ENCODE measurements at places on chromosomes 3 and 15. TPM values are rescaled to one million over a fixed set of nuclear protein-coding genes. Genes with fewer than 3 reads are reported as not detected.
A peak's percentile ranks its signal among the peaks of the same experiment; 100 is the strongest.

Gene CPLX3
- total RNA-seq = not detected

Gene CHST13
- total RNA-seq = not detected

Gene CFAP20DC
- 0.83 TPM for total RNA-seq

Gene FSD2
- not detected for total RNA-seq

Gene PPP1R14D
- total RNA-seq = not detected

Gene EFHB
- 0.90 TPM for total RNA-seq

Gene CELF6
- 5.3 TPM for total RNA-seq

Gene DCLK3
- total RNA-seq = not detected

Gene CCDC13
- 2.5 TPM for total RNA-seq

Gene ATP2C1
- 59.2 TPM for total RNA-seq

- no peak overlapping the region for H3K4me3 ChIP-seq
- DNase-seq = no peak
- no peak overlapping the region for H3K27ac ChIP-seq
Observed at GRCh38 chr15:78083687-78084448, 6.4 kb upstream of the TBC1D2B start.

- no peak overlapping the region for H3K4me3 ChIP-seq
- no peaks in the 10 kb centered on the region for H3K36me3 ChIP-seq
- no peak overlapping the region for H3K27ac ChIP-seq
- no peaks in the 10 kb centered on the region for H3K27me3 ChIP-seq
- H3K4me1 ChIP-seq = no peaks in the 10 kb centered on the region
Observed at GRCh38 chr15:79403501-79403900, 28.6 kb upstream of the MINAR1 start.

GRCh38 chr3:181660337-181660736, 51.4 kb upstream of the SOX2 start:
- no peaks in the 10 kb centered on the region for H3K27me3 ChIP-seq
- H3K36me3 ChIP-seq = no peaks in the 10 kb centered on the region
- H3K4me1 ChIP-seq = no peaks in the 10 kb centered on the region
- H3K27ac ChIP-seq = no peak overlapping the region
- H3K4me3 ChIP-seq = no peak overlapping the region

- H3K4me1 ChIP-seq = peaks cover 11% of the 10 kb centered on the region
- no peak overlapping the region for H3K27ac ChIP-seq
- peaks cover 14% of the 10 kb centered on the region for H3K27me3 ChIP-seq
- DNase-seq = no peak
Observed at GRCh38 chr3:158569794-158570193, 1.2 kb upstream of the MLF1 start.

- no peaks in the 10 kb centered on the region for H3K36me3 ChIP-seq
- no peak overlapping the region for H3K27ac ChIP-seq
- H3K4me1 ChIP-seq = no peaks in the 10 kb centered on the region
- H3K4me3 ChIP-seq = no peak overlapping the region
- peaks cover 17% of the 10 kb centered on the region for H3K27me3 ChIP-seq
Observed at GRCh38 chr15:71448688-71449114, 333.4 kb downstream of the THSD4 start.

DNA sequence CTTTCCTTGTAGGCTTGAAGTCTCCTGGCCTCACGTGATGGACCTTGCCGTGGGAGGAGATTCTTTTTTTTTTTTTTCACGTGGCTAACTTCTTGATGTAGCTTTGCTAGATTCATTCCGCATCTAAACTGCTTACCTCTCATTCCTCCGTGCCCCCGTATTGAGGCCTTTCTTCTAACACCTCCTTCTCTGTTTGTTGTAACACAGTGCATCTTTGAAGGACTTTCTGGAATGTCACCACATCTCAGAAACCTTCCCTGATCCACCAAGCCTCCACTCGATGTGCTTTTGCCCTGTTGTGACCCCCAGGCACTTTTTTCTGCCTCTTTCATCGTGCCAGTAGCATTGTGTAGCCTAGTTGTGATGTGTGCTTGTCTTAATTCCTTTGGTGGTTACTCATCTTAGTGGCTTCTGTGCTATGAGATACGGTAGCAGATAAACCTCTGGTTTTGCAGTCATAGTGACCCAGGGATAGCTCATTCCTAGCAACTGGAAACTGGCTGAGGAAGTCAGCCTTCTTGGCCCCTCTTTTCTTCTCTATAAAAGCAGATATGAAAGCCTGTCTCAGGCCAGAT, 1.6 kb upstream of the BNC1 start:
- no peak for DNase-seq
- H3K36me3 ChIP-seq = no peaks in the 10 kb centered on the region
- no peak overlapping the region for H3K4me3 ChIP-seq
- no peaks in the 10 kb centered on the region for H3K27me3 ChIP-seq
- H3K4me1 ChIP-seq = peaks cover 6% of the 10 kb centered on the region
- H3K27ac ChIP-seq = no peak overlapping the region

DNA sequence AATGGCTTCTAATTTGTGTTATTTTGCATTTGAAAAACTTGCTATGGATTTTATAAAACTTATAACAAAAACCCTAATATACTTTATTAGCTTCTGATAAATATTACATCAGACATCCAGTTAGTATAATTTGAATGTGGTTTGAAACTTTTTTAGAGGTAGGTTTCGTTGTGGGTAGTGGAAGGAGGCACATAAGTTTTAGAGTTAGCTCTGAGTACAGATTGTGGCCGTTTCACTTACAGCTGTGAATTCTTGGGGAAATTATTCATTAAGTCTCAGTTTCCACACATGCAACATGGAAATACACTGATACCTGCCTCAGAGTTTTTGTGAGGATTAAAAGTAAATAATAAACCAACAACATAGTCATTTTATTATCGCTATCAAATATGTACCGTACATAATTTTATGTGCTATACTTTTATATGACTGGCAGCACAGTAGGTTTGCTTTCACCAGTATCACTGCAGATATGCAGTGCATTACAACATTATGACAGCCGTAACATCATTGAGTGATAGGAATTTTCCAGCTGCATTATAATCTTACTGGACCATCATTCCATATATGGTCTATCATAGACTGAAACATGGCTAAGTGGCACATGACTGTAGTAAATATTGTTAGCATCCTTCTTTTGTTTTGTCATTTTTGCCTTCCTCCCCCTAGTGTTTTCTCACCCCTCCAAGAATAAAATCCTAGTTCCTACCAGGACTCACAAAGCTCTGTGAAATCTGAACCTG, 175.6 kb downstream of the AKAP13 start:
- H3K4me1 ChIP-seq = peaks cover 17% of the 10 kb centered on the region
- no peak overlapping the region for H3K27ac ChIP-seq
- no peak for DNase-seq
- no peaks in the 10 kb centered on the region for H3K27me3 ChIP-seq
- peaks cover 3% of the 10 kb centered on the region for H3K36me3 ChIP-seq

DNA sequence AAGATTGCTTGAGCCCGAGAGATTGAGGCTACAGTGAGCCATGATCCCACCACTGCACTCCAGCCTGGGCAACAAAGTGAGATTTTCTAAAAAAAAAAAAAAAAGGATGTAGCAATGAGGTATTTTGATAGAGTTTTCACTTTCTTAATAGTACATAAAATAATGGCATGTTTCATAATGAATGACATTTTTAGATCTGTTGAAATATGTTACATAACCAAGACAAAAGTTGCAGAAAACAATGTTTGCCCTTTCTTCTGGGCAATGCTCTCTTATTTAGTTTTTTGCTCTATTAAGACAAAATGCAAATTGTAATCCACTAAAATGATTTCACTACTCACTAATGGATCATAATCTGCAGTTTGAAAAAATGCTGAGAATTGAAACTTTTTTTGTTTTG, 4.4 kb upstream of the MAPK6 start:
- peaks cover 6% of the 10 kb centered on the region for H3K4me1 ChIP-seq
- H3K36me3 ChIP-seq = no peaks in the 10 kb centered on the region
- H3K4me3 ChIP-seq = no peak overlapping the region
- H3K27ac ChIP-seq = no peak overlapping the region
- H3K27me3 ChIP-seq = no peaks in the 10 kb centered on the region
- no peak for DNase-seq

DNA sequence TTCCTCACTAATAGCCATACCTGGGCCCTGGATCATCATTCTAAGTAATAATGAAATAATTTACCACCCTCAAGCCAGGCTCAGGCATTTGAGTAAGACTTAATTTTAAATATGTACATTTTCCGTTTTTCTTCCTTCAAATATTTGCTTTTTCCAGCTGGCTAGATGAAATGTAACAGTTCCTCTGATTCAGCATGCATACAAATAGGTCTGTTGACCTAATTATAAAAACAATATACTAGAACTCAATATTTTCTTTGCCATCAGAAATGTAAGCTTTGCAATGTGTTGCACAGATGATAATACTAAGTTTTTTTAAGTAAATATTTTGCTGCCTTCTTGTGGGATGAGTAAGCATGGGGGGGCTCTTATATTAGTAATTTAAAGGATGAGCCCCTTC, 91.6 kb downstream of the FEZF2 start:
- H3K36me3 ChIP-seq = no peaks in the 10 kb centered on the region
- H3K4me1 ChIP-seq = no peaks in the 10 kb centered on the region
- H3K4me3 ChIP-seq = no peak overlapping the region
- no peak overlapping the region for H3K27ac ChIP-seq
- no peaks in the 10 kb centered on the region for H3K27me3 ChIP-seq
- no peak for DNase-seq

- peaks cover 11% of the 10 kb centered on the region for H3K4me1 ChIP-seq
- no peaks in the 10 kb centered on the region for H3K36me3 ChIP-seq
- H3K27me3 ChIP-seq = no peaks in the 10 kb centered on the region
- H3K4me3 ChIP-seq = no peak overlapping the region
- H3K27ac ChIP-seq = no peak overlapping the region
Observed at GRCh38 chr15:25787855-25788520, 75.1 kb downstream of the ATP10A start.

- H3K4me3 ChIP-seq = no peak overlapping the region
- no peaks in the 10 kb centered on the region for H3K36me3 ChIP-seq
- no peak overlapping the region for H3K27ac ChIP-seq
Observed at GRCh38 chr15:37819191-37819590, 115.2 kb upstream of the TMCO5A start.

- DNase-seq = no peak
- no peaks in the 10 kb centered on the region for H3K27me3 ChIP-seq
- H3K4me1 ChIP-seq = no peaks in the 10 kb centered on the region
- H3K4me3 ChIP-seq = no peak overlapping the region
Observed at GRCh38 chr3:130700541-130700940, 46.1 kb downstream of the PIK3R4 start.

DNA sequence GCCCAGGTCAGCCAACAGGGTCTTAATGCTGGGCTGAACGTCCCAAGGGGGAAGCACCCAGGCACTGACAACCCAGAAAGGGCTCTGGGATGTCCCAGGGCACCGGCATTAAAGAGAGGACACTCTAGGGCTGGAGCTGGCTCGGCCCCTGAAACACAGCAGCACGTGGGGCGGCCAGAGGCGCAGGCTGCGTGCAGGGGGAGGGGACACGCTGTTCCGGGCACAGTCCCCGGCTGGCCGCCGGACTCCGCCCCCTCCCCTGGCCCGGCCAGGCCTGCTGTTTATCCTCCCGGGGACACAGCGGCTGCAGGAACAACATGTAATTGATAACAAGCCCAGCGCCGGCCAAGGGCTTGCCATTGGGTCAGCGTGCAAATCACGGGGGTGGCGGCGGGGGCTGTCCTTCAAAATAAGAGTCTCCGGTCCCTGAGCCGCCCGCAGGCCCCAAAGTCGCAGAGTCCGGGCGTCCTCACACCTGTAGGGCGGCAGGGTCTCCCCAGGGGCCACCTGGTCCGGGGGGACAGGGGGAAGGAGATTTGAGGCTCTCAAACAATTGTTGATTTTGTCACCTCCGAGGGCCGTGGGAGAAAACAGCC, 1.3 kb downstream of the KLF15 start:
- H3K4me3 ChIP-seq = peak overlapping the region; percentile 45
- no peak overlapping the region for H3K27ac ChIP-seq
- H3K27me3 ChIP-seq = peaks cover 3% of the 10 kb centered on the region

DNA sequence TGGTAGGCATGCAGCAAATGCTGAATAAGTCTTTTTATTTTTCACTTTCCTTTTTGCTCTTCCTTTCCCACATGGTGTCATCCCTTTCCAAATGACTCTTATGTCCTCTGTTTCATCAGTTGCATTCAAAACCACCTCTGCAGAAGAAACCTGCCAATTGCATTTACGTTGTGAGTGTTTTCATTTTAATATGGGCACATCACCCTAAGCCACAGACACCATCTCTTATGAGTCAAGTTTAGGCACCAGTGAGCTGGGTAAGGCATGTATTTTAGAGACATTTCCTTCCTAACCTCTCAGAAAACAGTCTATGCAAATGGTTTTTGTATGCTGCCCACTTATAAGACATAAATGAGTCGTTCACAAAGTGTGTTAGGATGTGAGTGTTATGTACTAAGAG, 223.3 kb upstream of the ADAMTS9 start:
- no peak for DNase-seq
- H3K4me3 ChIP-seq = no peak overlapping the region
- no peaks in the 10 kb centered on the region for H3K27me3 ChIP-seq
- no peaks in the 10 kb centered on the region for H3K4me1 ChIP-seq
- no peaks in the 10 kb centered on the region for H3K36me3 ChIP-seq

- no peak for DNase-seq
- no peaks in the 10 kb centered on the region for H3K27me3 ChIP-seq
- no peaks in the 10 kb centered on the region for H3K36me3 ChIP-seq
Observed at GRCh38 chr15:99350408-99350807, 99.1 kb downstream of the LRRC28 start.

DNA sequence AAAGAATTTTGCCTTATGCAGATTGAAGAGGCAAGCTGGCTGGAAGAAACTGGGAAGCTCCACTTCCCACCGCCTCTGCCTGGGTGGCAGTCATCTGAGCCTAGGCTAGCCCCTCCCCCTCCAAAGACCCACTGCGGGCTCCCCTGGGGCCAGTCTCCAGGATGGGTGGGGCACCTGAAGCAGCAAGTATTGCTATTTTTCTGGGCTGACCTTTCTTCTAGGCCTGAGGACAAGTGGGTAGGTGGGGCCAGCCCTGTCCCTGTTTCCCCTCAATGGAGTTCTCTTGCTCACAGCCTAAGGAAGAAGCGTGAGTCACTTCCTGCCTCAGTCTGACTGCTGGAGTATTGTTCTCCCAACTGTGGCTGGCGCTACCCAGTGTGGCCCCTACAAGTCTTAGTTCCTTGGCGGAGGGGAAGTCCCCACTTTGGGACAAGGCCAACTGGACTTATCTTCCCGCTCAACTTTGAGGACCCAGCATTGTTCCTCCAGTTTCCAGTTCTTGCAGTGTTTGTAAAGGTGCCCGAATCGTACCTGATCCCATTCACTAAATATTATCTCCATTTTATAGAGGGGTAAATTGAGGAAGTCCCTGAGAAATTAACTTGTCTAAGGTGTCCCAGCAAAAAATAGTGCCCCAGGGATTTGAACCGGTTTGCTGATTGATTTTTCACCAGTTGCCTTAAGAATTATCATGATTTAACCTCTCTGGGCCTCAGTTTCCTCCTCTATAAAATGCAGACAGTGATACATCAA, 1.4 kb downstream of the FURIN start:
- peak; percentile 50 for DNase-seq
- no peaks in the 10 kb centered on the region for H3K36me3 ChIP-seq
- H3K27me3 ChIP-seq = no peaks in the 10 kb centered on the region
- H3K4me1 ChIP-seq = peaks cover 39% of the 10 kb centered on the region

GRCh38 chr3:128910006-128910405, 30.6 kb downstream of the ACAD9 start:
- H3K4me3 ChIP-seq = no peak overlapping the region
- H3K4me1 ChIP-seq = no peaks in the 10 kb centered on the region
- no peak overlapping the region for H3K27ac ChIP-seq

- no peak overlapping the region for H3K4me3 ChIP-seq
- no peaks in the 10 kb centered on the region for H3K36me3 ChIP-seq
- no peak for DNase-seq
- H3K27ac ChIP-seq = no peak overlapping the region
Observed at GRCh38 chr15:70597056-70597603, 166.2 kb downstream of the UACA start.
